ENCODE measurements at places on chromosomes 7 and 10.

DNA sequence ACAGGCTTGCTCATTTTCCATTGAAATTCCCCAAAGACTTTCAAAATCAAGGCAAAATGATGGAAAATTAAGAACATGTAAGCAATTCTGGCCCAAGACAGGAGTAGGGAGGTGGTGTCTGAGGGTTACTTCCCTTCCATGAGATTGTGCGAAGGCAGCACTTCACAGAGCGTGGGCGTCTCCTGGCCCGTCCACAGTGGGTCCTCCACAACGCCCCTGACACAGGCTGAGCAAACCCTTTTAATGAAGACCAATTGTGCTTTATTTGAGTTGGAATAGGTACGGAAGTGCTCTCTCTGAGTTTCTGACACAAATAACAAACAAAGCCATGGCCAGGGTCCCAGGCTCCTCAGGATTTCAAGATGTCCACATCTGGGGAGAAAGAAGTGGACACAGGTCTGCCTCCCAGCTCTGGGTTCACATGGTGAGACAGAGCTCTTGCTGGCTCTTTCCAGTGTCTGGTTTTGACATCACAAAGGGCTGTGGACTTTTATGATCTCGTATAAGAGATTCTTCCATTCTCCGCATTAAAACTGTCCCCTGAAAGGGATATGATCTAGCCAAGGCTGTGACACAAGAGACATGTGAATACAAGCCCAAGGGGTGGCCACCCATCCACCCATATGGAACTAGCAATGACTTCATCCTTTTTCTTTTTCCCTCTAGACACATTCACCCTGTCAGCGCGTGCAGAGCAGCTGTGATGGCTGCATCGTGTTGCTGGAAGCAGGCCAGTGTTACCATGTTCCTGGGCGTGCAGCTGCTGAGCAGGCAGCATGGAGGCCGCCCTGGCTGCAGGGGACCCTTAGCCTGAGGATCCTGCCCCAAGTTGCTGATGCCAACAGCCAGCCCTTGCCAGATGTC is 145.6 kb downstream of the ADAM12 start:
- DNase-seq, result no peak

DNA sequence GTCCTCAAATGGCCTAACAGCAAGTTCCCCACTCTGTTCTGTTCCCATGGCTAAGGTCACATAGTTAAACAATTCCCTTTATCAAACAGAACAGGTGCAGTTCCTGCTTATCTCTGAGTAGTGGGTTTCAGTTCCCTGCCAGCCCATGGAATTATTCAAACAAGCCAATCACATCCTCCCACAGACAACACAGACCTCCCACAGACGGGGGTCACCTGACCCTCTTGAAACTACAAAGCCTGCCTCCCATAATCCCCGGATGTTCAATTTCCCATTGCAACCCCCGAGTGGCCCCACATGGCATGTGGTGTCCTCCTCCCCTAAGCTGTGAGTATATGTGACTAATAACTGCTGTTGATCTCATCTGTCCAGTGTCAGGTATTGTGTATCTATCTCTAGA is 64.1 kb downstream of the TMEM168 start:
- DNase-seq, result no peak

- DNase-seq, result no peak
Measured at GRCh38 chr7:87653178-87653577, 25.0 kb downstream of the RUNDC3B start.

GRCh38 chr7:12327922-12328321 is 75.7 kb downstream of the VWDE start:
- DNase-seq, result no peak

GRCh38 chr10:132893090-132893489 is 49.3 kb downstream of the CFAP46 start:
- no peak for DNase-seq

Data from activated gamma-delta T cell treated with Interleukin-2 at 50 U/mL for 16 hours (primary cell).